Stimulated activated CD4-positive, alpha-beta T cell treated with anti-CD3 and anti-CD28 coated beads, Interleukin-15, amount 100 ng/mL, for 1 hour (primary cell): ENCODE measurements at places on chromosomes 3 and 15.

DNA sequence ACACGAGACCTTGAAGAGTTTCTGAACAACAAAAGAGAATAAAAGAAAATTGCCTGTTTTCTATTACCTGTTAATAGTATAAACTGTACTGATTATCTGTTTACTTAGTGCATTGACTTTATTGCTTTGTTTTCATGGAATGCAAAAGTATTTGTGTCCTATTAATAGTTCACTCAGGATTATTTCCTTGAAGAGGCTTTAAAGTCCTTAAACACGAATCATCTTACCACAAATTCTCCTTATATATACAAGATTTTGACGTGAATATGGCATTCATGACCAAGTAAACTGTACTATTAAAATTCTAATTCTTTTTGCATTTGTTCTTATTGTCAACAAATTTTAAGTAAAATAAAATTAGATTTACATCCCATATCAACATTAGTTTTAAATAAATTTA is 513.0 kb downstream of the NTRK3 start:
- no peak for DNase-seq

DNA sequence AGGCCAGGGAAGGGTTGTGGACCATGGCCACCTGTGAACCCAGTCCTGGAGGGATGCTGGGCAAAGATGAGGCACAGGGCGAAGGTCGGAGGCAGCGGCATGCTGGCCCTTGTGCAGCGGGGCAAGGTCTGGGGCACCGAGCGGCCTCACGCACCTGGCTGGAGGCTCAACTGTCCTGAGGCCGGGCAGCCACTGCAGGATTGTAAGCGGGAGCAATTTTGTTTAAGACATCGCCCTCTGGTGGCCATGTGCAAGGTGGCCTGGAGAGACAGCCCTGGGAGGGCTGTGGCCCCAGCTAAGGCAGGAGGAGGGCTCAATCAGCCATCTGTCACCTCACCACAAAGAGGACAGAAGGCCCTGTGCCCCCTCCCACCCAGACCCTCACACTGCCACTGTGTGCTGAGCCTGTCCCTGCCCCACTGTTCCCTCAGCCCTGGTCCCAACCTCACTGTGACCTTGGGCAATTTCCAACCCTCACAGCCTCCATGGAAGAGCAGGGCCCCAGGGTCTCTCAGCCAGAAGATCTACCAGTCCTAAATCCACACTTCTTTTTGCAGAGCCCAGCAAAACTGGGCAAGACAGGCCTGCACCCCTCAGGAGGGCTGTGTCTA is 46.2 kb downstream of the TPRA1 start:
- DNase-seq = peak; percentile 43

- no peak for DNase-seq
These were observed 113.5 kb downstream of the TNIK start for GRCh38 chr3:171346582-171347300.

- no peak for DNase-seq
These were observed 223.0 kb upstream of the BHLHE40 start for GRCh38 chr3:4756057-4756775.

DNA sequence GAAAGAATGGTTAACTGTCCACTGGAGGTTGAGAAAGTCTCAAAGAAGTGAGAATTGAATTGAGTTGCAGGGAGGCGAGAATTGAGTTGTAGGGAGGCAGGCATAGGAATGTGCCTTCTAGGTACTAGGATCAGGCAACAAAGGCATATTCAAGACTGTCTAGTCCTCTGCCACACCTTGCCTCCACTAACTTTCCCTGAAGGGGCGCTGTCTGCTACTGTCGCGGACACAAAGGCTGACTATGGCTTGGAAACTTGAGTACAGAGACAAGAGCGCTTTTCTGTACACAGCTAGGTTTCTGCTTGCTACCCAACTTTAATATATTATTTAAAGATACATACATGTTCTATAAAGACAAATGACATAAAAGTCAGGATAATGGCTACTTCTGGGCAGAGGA is 10.4 kb upstream of the FBXL22 start:
- no peak for DNase-seq

DNA sequence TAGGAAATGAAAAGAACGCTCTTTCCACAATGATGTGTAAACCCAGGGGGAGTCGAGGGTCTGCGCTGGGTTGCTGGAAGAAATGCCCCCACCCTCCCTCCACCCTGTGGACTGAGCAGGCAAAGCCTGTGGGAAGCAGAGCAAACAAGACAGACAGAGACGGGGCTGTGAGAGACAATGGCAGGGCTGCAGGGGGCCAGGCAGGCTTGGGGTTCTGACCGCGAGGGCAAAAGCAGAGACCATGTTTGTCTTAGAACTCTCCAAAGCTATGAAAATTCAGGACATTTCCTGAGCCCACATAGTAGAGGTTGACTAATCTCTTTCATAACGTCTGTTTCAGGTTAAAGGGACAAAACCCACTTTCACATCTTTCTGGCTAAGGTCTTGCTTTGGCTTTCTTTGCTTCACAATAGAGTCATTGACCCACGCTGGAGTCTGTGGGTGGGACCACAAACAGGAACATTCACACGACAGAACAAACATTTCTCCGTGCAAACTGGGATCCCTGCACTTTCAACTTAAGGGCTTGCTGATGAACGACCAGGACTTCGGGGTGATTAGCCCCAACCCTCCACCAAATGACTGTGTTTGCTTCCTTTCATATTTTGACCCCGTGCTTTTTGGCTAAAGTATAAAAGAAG is 156.0 kb upstream of the TPM1 start:
- DNase-seq = no peak

GRCh38 chr3:112605285-112605684 is 35.7 kb downstream of the CCDC80 start:
- no peak for DNase-seq

DNA sequence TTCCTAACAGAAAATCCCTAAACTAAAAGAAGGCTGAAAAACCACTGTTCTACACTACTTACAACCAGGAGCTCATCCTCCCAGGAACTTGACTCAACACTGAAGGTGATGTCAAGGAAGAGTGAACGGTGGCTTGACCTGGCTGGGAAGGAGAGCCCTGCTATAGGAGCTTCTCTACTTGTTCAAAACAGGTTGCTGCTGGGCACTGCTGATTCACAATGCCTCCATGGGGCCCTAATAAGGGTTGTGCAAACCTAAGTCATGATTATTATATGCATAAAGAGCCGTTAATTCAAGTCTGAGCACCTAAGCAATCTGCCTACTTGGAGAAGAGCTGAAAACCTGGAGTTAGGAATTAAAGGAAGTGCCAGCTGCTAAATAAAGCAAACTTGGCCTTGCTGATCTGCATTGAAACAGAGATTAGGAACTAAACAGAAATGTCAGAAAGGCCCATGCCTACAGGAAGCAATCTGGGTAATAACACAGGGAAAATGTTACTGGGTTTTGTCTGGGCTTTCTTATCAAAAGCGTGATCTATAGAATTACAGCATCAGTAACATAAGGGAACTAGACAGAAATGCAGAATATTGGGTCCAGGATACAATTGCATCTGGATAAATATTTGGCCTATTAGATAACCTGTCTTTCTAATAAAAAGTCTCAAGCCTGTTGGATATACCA is 243.2 kb downstream of the NEK10 start:
- DNase-seq = no peak

DNA sequence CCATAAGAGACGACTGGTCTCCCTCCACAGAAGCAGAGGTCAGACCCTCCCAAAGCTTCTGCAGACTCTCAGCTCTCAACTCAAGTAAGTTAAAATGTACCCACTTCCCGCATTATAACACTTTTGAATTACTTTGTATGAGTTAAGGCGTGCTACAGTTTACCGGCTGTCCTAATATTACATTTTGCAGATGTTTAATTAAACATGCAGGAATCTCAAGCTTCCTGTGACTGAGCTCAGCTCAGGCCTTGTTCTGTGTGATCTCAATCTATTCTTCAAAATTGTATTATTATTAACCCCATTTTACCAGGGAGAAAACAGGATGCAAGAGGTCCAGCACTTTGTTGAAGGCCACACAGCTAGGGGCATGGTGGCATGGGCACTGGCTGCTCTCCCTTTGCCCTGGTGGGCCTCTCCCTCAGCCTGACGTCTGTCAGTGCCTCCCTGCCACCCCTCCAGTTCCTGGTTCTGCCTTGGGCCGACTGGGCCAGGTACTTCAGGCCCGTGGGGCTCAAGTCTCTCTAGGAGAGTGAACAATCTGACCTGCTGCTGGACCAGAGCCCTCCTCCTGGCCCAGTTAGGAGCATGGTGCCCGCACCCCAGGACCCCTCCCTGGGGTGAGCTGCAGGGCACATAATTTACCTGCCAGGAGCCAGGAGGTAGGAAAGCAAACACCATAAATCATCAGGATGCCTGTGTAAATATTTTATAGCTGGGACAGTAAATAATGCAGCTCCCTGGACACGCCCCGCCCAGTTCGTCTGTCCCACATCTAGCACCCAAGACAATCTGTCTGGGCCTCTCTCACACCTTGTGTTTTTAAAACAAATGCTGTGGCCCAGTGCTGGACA is 14.9 kb upstream of the RFT1 start:
- no peak for DNase-seq

DNA sequence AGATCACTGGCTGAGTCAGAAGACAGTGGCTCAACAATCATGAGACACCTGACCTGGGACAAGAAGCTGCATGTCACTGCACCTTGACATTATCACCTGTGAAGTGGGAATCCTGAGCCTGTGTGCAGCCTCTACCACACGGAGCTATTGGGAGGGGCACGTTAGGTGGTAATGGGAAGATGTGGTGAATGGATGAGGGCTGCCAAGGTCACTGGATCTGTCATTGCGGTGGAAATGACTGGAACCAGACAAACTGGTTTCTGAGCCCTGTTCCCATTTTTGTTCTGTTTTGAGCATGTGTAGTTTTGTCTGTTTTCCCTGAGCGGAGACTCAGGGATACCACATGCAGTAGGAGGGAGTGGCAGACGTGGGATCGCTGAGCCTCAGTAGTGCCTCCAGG is 235.5 kb downstream of the OPA1 start:
- no peak for DNase-seq

DNA sequence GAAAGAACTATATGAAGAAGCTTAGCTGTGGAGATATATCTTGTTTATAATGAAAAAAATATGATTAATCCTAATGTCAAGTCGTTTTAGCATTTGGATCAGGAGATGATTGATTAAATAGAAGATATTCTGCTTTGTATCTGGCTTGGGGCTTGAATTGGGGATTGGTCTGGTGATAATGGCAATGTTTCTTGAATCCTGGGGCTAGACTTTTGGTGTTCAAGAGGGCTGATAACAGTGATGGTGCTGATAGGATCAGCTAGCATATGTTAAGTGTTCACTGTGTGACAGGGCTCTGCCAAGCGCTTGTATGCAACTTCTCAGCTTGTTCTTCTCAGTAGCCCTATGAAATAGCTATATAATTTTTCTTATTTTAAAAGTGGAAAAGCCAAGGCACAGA is 20.2 kb downstream of the CNOT10 start:
- no peak for DNase-seq

DNA sequence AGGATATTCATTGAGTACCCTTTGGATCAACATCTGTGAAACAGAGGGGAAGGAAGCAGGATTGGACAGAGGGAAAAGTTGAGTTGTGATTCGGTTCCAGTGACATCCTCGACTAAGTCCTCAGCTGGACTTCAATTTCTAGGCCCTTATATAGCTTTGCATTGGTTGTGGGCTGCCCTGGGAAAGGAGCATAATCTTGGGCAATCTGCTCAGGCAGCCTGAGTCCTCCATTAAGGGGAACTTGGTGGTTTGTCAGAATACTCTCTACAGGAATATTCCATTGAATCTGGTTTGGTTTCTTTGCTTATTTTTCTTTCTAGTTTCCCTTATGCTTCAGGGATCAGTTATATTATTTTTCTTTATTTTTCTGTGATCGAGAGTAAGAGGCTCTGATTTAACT is 94.1 kb downstream of the TCF12 start:
- no peak for DNase-seq

DNA sequence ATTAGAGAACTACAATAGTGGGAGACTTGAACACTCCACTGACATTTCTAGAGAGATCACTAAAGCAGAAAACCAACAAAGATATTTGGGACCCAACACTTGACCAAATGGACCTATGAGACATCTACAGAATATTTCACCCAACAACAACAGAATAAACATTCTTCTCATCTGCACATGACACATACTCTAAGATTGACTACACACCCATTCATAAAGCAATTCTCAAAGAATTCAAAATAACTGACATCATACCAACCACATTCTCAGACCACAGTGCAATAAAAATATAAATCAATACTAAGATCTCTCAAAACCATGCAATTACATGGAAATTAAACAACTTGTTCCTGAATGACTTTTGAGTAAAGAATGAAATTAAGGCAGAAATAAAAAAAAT is 473.7 kb downstream of the LPP start:
- no peak for DNase-seq

GRCh38 chr3:114850898-114851297 is 296.2 kb downstream of the ZBTB20 start:
- DNase-seq = no peak

- DNase-seq = no peak
These were observed 294.2 kb upstream of the TBL1XR1 start for GRCh38 chr3:177491296-177492032.
